GM12878 (cell line): ENCODE measurements at places on chromosomes 16 and 17. TPM values are rescaled to one million over a fixed set of nuclear protein-coding genes. Genes with fewer than 3 reads are reported as not detected.

Gene AGRP
- not detected in 2 replicates for total RNA-seq

- no peak overlapping the region for H3K27ac ChIP-seq
- DNase-seq, result no peak
- H3K27me3 ChIP-seq, result peaks cover 4% of the 10 kb centered on the region; the same call in 1 of the 2 replicates
- no peak overlapping the region for H3K4me3 ChIP-seq
- H3K4me1 ChIP-seq, result no peaks in the 10 kb centered on the region
Measured at GRCh38 chr17:77930780-77931768, 27.4 kb upstream of the TNRC6C start.

DNA sequence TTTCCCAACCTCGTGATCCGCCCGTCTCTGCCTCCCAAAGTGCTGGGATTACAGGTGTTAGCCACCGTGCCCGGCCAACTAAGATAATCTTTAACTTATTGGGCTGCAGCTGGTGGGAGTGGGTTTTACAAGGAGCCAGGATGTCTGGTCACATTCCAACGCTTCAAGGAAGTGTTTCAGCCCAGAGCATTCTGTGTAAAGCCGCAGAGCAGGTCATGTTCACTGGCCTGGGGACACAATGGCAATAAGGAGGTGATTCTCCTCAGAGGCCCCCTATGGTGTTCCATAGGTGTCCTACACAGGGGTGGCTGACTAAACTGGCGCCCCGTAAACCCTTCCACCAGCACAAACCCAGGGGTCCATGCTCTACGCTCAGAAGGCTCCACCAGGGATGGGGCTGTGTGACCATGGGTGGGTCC, 1.2 kb downstream of the QPRT start:
- no peak for DNase-seq
- H3K27ac ChIP-seq, result peak overlapping the region; percentile 78
- peak overlapping the region; percentile 84 for H3K4me3 ChIP-seq
- H3K27me3 ChIP-seq, result no peaks in the 10 kb centered on the region
- H3K4me1 ChIP-seq, result peaks cover 8% of the 10 kb centered on the region; the same call in 1 of the 2 replicates
- H3K36me3 ChIP-seq, result peaks cover 2% of the 10 kb centered on the region

DNA sequence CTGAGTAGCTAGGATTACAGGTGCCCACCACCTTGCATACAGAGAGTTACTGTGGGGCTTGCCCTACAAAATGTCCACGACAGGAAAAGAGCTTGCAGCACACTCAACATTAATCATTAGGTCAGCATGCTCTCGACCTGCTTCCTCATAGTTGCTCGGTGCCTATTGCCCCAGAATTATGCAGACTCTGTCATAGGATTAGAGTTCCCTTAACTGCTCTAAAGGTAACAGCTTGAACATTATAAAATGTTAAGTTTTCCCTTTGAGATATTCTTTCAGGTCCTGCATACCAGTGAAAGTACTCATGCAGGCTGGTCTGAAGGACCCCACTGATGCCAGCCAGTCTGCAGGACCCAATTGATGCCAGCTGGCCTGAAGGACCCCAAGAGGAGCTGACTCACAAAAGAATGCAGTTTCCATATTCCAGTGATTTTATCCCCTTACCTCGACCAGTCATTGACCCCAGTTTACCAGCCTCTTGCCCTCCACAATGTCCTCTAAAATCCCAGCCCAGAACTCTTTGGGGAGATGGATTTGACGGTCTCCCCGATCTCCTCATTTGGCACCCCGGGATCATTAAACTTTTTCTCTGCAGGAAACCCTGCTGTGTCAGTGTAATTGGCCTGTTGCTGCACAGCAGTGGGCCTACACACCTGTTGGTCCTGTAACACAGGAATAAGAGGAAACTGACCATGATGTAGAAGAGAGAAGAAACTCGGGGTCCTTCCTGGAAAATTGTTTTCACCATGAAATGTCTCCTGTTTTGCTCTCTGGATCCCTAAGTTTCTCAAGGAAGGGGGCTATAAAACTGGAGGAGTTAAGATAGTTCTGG, 10.6 kb downstream of the ICAM2 start:
- H3K4me1 ChIP-seq, result no peaks in the 10 kb centered on the region
- peaks cover 4% of the 10 kb centered on the region; the same call in 1 of the 2 replicates for H3K36me3 ChIP-seq
- no peak for DNase-seq
- no peak overlapping the region for H3K4me3 ChIP-seq
- no peaks in the 10 kb centered on the region for H3K27me3 ChIP-seq
- no peak overlapping the region for H3K27ac ChIP-seq

- no peak overlapping the region for H3K4me3 ChIP-seq
- H3K4me1 ChIP-seq, result peaks cover 50% of the 10 kb centered on the region
- H3K27ac ChIP-seq, result no peak overlapping the region
Measured at GRCh38 chr17:62096401-62096670, 31.3 kb upstream of the MED13 start.
